ENCODE measurements at places on chromosomes 1 and 21.

DNA sequence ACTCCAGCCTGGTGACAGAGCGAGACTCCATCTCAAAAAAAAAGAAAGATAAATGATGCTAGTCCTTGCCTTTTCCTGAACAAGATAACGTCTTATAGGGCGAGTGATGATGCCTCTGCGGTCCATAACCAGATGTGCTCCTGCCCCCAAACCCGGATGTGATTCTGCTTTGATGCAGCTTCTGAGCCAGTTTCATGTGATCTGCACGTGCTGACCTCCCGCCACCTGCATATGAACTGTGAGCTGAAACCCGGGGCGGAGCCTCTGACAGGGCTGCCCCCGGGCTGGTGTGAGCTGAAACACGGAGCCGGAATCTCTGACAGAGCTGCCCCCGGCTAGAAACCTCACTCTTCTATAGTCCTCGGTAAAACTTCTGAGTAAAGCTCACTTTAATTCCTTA, 1.3 kb downstream of the KRTAP12-4 start:
- DNase-seq = no peak

DNA sequence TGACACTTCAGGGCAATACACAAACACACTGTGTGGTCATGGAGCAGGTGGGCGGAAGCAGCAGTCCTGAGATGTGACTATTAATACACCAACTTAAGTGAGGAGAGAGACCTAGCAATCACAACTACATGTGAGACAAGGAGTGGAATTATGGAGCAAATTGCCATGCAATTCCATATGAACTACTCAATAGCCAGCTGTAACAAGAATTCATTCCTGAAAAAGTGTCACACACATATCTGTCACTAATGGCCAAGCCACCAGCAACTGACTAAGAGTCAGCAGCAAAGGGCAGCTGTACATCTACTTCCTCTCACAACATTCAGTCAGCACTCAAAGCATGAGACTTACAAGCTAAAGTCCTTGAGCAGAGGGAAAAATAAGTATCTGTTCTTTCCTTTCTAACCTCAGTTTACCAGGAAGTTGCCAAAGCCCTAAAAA, 46.2 kb downstream of the GPR3 start:
- DNase-seq = no peak

DNA sequence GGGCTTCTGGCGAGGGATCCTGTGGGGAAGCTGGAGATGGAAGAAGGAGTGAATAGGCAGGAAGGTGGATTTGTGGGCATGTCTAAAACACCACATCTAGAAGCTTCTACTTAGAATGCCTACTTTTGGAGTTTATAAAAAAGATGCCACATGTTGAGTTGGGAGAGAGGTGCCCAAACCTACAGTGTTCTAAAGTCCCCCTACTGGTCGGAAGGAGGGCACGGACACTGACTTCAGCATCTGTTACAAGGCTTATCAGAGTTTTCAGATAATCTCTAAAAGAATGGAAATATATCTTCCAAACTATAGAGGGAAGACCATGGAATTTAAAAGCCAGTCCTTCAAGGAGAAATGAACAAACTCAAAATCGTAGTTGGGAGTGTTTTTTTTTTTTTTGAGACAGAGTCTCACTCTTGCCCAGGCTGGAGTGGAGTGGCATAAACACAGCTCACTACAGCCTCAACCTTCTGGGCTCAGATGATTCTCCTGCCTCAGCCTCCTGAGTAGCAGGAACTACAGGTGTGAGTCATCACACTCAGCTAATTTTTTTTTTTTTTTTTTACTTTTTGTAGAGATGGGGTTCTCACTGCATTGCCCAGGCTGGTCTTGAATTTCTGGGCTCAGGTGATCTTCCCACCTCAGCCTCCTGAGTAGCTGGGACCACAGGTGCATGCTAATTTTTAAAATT, 14.8 kb downstream of the IBA57 start:
- DNase-seq = no peak

GRCh38 chr1:155976913-155977689, 1.2 kb downstream of the ARHGEF2 start:
- no peak for DNase-seq

- no peak for DNase-seq
Observed at GRCh38 chr1:153513023-153513422, 22.8 kb downstream of the S100A6 start.

DNA sequence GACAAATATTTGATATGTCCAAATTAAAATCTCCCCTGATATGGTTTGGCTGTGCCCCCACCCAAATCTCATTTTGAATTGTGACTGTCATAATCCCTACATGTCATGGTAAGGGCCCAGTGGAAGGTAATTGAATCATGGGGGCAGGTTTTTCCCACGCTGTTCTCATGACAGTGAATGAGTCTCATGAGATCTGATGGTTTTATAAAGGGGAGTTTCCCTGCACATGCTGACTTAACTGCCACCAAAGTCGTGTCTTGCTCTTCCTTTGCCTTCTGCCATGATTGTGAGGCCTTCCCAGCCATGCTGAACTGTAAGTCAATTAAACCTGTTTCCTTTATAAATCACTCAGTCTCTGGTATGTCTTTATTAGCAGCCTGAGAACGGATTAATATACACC, 207.0 kb downstream of the BARHL2 start:
- no peak for DNase-seq

DNA sequence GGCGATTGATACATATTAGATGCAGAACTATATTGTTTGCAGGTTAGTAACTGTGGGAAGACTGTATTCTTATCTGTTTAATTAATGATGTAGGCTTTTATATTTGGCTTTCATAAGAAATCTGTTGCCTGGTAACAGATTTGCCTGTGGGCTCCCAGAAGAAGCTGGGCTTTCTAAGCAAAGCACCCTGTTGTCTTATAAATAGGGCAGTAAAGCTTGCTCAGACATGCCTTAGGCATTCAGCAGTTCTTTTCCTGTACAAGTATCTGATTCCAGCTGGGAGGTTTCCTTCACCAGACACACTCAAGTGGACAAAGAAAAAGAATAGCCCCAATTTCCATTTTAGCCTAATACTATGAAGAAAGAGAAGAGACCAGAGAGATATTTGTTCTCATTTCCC, 524.0 kb downstream of the LRRIQ3 start:
- DNase-seq = no peak

DNA sequence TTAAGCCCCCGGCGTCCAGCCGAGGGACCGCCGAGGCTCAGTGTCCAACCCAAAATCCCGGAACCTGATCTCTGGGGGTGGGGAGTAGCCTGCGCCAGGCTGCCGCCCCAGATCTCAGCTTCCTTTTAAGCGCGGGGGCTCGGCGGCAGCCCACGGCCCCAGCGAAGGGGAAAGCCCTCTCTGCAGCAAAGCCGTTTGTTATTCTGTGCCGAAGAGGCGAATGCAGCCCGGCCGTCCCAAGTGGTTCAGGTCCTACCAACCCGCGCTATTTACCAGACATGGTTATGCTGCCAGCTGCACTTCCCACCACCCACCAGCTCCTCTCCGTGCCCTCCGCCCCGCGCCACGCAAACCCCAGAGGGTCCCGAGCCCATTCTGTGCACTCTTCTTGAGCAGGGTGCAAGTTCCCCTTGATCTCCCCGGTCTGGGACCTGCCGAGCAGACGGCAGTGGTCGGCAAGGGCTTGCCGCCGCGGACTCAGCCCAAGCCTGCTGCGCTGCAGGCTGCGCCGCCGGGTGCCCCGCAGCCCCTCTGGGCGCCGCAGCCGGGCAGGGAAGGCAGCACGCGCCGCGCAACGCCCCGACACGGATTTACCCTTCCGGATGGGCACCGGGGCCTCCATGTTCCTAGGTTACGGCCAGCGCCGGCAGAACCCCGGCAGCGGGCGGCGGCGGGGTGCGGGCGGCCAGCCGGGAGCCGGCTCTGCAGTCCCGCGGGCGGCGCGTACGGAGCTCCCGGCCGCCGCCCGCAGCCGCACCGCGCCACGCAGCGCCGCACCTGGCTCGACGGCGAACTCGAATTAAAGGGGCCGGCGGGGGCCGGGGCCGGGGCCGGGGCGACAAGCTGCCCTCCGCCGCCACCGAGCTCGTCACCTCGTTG, 738 bp upstream of the KCNA2 start:
- DNase-seq = peak; percentile 29

GRCh38 chr1:85838238-85838637, 130.0 kb upstream of the ZNHIT6 start:
- no peak for DNase-seq

DNA sequence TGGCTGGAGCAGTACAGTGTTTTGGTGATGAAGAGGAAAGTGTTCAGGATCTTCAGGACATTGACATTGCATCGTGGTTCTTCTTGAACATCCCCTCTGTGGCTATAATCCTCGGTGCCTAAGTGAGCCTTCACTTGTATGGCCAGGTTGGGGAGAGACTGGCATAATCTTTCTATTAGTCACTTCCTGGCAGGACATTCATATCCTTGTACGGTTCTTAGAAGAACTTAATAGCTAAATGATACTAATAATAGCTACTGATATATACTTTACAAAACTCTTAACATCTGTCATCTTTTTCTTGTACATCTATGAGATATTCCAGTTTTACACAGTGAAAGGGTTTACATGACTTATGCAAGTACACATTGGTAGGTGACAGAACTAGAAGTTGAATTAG, 35.8 kb downstream of the CELF3 start:
- no peak for DNase-seq

GRCh38 chr1:229197265-229197585, 73.7 kb upstream of the RAB4A start:
- DNase-seq = no peak

GRCh38 chr1:20483833-20484518, 2.0 kb downstream of the CAMK2N1 start:
- no peak for DNase-seq

- DNase-seq = no peak
Observed at GRCh38 chr1:30725450-30726095, 2.2 kb upstream of the MATN1 start.
